Stimulated activated CD8-positive, alpha-beta memory T cell treated with anti-CD3 and anti-CD28 coated beads, Interleukin-2, amount 100 ng/mL, for 1 hour (primary cell): ENCODE measurements at places on chromosomes 3 and 15.

- no peak for DNase-seq
Observed at GRCh38 chr15:67108122-67108961, 42.9 kb downstream of the SMAD3 start.

- DNase-seq: no peak
Observed at GRCh38 chr15:50018491-50018890, 100.5 kb downstream of the ATP8B4 start.

GRCh38 chr3:144894576-144894975 lies 923.0 kb downstream of the DIPK2A start:
- DNase-seq: no peak

DNA sequence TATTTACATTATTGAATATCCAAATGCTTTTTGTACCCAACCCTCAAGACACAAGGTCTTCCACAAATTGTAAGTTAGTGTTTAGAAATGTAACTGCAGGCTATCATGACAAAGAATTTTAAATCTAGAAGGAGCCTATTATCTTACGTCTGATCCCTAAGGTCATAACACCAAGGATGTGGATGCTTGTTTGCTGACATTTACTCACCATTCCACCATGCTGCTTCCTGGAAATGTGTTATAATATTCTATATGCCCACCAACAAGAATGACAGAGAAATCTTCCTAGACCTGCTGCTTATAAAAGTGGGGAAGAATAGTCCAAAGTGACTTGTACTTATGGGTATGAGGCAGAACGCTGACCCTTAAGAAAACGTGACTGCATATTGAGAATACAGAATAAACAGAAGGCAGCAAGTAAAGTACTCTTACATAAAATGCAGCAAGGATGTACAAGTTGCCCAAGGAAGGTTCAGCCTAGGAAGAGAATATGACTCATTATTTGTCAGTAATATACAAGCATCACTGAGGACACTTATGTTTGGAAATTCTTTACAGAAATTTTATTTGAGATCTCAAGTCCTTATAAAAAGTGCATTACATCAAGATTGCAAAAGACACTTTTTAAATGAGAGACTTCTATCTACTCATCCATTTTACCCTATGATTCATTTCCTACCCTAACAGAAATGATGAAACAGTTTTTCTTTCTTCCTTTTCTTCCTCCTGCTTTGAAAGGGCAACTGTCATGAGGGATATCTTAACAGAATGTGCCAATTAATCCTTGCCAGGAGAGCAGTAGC lies 59.6 kb downstream of the ESYT3 start:
- DNase-seq: no peak

GRCh38 chr15:66723826-66724731 lies 22.0 kb downstream of the SMAD6 start:
- no peak for DNase-seq

DNA sequence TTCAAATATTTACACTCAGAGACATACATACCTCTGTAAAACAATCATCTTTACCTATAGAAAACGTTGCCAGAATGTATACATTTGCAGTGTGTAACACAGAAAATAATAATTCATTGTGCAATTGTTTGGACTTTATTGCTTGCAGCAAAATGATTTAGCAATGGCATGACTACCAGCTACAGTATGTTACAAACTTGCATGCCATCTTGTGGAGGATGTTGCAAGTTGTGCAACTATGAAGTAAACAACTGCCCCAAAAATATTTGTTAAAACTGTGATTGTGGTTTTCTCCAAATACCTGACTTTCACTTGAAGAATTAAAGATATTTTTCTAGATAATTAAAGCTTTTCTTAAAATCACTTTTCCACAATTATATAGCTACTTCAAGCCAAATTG lies 27.1 kb upstream of the C3orf49 start:
- no peak for DNase-seq

GRCh38 chr3:187735837-187736236 lies 9.4 kb downstream of the BCL6 start:
- no peak for DNase-seq

GRCh38 chr3:53792866-53793265 lies 53.4 kb downstream of the CHDH start:
- DNase-seq: no peak

GRCh38 chr15:70031713-70032112 lies 66.0 kb downstream of the TLE3 start:
- no peak for DNase-seq

GRCh38 chr3:141094790-141095545 lies 43.8 kb downstream of the SPSB4 start:
- DNase-seq: no peak

- no peak for DNase-seq
Observed at GRCh38 chr3:31880482-31881078, 100.5 kb downstream of the OSBPL10 start.

DNA sequence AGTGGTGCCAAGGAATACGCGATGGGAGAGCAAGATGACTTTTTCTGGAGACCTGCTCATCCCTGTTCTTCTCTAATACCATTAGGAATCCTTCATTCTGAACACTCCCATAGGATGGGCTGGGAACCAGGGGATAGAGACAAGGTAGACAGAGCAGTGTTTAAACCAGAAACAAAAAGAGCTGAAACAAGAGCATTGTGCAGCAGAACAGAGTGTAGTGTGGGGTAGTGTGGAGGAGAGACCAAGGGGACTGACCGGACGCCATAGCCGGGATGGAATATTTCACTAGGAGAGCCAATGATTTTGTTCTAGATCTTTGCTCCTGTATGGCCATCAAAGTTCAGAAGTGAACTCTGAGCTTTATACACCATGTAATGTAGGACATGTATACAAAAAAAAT lies 15.6 kb downstream of the HCLS1 start:
- DNase-seq: no peak

DNA sequence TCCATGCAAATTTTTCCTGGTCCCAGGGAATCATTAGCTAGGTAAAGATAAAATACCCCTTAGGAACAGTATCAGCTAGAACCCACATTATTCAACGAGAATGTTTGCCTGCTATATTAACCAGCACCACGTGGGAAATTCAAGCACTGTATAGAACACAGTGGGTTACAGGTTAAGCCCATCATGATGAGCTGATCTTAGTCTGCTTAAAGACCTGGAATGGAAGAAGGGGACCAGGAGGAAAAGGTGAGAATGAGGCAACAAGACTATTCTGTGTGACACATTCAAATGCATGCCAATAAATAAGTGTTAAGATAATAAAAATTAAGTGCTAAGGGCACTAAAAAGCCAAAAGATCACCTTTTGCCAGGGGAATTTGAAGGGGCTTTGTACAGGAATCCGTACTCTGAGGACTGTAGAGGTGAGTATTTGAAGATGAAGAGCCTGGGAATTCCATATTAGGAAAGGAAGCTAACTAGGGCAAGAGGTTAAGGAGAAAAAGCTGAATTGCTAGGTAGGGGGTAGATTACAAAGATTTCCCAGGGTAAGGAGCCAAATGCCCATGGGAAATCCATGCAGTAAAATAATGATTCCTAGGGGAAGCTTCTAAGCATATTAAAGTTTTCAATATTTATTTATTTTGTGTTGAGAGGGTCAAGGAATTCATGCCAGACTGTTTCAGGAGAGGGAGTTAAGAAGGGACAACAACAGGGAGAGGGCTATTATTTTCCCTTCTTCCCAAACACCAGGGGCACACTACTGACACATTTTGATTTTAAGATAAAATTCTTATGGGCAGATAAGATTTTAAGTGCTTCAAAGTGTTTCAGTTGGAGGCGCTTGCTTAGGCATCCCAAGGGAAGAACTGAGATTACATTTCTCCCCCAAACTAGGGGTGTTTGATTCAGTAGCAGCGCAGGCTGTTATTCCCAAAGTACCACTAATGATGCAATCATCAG lies 2.3 kb upstream of the MED12L start:
- DNase-seq: no peak

GRCh38 chr15:81596159-81596865 lies 222.3 kb upstream of the TMC3 start:
- DNase-seq: no peak

DNA sequence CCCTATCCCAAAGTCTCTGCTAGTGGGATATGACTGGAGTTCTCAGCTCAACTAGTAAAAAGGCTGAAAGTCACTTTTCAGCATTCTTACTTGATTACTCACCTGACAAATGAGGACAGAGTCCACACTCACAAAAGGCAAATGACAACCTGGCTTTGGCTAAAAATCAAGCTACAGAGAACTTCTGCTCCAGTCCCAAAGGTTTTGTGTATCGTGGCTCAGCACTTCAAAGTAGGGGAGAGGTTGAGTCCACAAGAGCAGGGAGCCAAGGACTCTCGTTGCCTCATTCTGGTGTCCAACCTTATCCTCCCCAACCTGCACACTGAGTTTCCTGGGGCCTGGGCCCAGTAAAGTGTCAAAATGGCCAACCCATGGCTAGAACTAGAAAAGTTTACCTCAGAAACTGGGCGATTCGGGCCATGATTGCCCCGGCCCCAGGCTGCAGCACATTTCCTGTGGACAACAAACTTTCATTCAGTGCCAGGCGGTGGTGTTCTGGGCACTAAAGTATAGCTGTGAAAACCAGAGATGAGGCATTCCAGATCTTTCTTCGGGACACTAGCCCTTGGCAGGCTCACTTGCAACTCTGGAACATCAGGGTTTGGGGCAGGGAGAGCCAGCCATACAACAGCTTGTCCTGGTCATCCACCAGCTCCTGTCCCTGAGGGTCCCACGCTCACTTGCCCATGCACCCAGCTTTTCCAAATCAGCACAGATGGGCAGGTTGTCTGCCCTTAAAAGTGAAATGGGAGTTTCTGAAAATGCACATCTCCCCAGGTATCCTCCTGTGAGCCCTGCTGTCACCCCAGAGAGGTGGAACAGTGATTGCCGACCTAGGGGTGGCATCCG lies 3.1 kb downstream of the ACAA1 start:
- DNase-seq: no peak

DNA sequence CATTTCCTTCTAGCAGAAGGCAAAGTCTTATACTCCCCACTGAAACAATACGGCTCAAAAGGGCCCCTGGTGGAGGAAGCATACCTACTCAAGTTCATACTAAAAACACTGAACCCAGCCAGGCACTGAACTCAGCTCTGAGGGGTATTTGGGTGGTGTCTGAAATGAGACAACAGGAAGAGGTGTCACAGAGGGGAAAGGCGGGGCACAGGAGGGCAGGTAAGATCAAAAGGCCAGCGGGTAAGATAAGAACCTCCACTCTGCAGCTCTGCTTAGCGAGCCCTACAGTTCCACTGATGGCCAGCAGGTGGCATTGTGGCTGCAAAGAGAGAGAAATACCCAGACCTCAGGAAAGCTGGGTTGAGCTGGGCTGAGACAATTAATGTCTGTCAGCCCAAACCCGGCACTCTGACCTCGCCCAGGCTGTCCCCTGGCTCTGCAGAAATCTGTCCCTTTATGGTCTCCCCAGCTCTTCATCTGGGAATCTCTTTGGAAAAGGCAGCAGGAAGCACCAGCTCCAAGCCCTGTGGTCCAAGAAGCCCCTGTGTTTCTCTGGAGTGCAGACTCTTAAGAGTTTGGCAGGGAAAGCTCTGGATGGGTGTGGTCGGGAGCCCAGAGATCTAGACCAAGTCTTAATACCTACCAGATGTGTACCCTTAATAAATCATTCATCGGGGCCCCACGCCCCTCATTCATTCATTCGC lies 8.4 kb downstream of the MFGE8 start:
- peak; percentile 83 for DNase-seq

DNA sequence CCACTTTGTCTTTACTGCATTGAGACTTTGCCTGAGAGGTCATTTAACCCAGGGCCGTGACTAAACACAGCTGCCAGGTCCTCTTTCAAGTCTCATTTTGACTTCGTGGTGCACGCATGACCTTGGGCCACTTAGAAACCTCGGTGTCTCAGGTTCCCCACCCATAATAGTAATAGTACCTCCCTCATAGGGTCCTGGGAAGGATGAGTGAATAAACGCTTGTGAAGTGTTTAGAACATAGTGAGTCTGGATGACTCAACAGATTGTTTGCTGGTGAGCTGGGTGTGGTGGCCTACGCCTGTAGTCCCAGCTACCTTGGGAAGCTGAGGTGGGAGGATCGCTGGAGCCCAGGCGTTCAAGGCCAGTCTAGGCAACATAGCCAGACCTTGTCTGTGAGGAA lies 56.3 kb downstream of the BDH1 start:
- DNase-seq: no peak

- no peak for DNase-seq
Observed at GRCh38 chr15:84400017-84400740, 164.6 kb downstream of the GOLGA6L4 start.
